ENCODE measurements at places on chromosomes 3 and 15.

GRCh38 chr15:62377736-62378480 is 212.8 kb upstream of the C2CD4B start:
- no peak for DNase-seq

GRCh38 chr3:36635731-36636130 is 128.6 kb downstream of the DCLK3 start:
- no peak for DNase-seq

DNA sequence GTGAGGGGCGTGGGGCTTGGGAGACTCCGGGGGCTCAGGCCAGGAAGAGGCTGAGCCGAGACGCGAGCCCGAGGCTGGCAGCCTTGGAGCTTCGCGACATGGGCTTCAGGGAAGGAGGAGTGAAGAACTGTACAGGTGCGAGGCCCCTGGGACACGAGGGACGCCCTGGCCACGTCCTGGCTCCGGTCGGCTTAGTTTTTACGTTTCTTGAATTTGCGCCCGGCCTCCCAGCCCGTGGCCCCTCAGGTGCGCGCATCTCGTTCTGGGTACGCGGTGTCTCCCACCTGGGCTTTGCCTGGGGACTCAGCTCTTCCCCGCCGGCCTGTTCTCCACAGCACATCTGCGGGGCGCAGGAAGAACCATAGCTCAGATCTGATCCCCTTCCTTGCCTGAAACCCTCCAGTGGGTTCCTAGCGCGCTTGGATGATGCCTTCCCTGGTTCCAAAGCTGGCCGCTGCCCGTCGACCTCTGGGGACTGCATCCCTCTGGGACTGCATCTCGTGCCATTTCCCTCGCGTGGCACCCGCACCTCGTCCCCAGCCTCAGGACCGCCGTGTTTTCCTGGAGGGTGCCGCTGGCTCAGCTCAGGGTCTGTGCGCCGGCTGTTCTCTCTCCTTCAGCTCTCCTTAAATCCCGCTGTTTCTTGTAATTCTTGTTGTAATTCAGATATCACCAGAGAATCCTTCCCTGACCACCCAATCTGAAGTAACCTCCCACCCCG is 614 bp downstream of the CHCHD6 start:
- no peak for DNase-seq

GRCh38 chr3:130733236-130733875 is 13.3 kb downstream of the PIK3R4 start:
- no peak for DNase-seq

GRCh38 chr3:50299929-50300680 is 900 bp upstream of the HYAL3 start:
- DNase-seq: no peak

- no peak for DNase-seq
Measured at GRCh38 chr3:107133891-107134290, 243.3 kb upstream of the CCDC54 start.

GRCh38 chr3:95235916-95236315 is 1173.1 kb downstream of the NSUN3 start:
- DNase-seq: no peak

GRCh38 chr3:127731546-127732289 is 59.0 kb downstream of the ABTB1 start:
- no peak for DNase-seq

DNA sequence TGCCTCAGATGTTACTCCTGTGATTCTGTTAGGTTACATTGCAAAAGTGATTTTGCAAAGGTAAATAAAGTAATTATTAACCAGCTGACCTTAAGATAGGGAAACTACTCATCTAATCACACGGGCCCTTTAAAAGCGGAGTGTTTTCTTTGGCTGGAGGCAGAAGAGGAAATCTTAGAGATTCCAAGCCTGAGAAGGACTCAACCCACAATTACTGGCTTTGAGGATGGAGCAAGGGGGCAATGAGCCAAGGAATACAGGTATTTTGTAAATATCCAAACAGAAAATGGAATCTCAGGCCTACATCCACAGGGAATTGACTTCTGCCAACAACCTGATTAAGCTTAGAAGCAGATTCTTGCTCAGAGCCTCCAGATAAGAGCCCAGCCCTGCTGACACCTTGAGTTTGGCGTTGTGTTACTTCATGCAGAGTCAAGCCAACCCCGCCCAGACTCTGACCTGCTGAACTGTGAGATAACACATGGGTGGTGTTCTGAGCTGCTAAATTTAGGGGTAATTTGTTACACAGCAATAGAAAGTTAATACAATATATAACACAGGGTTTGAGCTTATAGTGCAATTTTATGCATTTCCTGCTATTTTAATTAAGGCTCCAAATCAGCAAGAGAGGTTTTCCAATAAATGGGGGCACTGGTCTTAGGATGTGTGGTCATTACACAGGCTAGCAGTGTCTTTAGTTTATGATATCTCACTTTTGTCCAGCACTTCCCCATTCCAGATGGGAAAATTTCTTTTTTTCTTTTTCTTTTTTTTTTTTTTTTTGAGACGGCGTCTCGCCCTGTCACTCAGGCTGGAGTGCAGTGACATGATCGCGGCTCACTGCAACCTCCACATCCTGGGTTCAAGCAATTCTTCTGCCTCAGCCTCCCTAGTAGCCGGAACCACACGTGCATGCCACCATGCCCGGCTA is 19.5 kb downstream of the NFKBIZ start:
- peak; percentile 59 for DNase-seq

DNA sequence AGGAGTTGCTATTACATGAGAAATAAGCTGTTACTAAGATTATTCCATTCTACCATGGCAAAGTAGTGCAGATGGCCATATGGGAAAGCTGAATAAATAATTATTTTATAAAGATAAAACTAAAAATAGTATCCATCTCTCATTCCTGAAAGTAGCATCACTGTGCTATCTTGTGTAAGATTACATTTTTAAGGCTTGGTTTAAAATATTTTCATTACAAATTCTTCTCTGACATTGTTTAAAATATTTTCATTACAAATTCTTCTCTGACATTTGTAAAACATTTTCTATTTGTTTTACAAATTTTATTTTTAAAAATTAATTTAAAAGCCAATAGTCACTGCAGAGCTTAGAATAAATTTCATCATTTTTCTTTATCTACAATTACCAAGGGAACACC is 665.5 kb upstream of the NAALADL2 start:
- DNase-seq: no peak

- DNase-seq: no peak
Measured at GRCh38 chr15:60118146-60118545, 114.0 kb downstream of the FOXB1 start.

DNA sequence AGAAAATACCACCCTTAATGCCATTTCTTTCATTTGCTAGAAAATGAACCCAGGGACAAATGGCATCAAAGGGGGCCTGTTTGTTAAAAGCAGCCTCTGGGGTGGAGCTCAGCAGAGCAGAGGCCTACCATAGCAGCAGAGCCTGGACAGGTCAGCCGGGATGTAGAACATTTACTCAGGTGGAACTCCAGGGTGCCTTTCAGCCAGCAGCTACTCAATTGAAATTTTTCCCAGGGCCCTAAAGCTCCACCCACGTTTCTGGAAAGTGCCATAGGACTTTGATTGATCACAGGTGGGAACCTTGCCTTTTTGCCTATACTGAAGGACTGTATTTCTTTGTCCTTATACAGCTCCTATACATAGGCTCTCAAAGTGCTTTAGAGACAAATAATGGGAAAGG is 74.5 kb upstream of the C15orf61 start:
- no peak for DNase-seq

- DNase-seq: no peak
Measured at GRCh38 chr3:38561746-38562466, 65.8 kb downstream of the EXOG start.

- no peak for DNase-seq
Measured at GRCh38 chr3:5630406-5630805, 442.9 kb downstream of the EDEM1 start.

DNA sequence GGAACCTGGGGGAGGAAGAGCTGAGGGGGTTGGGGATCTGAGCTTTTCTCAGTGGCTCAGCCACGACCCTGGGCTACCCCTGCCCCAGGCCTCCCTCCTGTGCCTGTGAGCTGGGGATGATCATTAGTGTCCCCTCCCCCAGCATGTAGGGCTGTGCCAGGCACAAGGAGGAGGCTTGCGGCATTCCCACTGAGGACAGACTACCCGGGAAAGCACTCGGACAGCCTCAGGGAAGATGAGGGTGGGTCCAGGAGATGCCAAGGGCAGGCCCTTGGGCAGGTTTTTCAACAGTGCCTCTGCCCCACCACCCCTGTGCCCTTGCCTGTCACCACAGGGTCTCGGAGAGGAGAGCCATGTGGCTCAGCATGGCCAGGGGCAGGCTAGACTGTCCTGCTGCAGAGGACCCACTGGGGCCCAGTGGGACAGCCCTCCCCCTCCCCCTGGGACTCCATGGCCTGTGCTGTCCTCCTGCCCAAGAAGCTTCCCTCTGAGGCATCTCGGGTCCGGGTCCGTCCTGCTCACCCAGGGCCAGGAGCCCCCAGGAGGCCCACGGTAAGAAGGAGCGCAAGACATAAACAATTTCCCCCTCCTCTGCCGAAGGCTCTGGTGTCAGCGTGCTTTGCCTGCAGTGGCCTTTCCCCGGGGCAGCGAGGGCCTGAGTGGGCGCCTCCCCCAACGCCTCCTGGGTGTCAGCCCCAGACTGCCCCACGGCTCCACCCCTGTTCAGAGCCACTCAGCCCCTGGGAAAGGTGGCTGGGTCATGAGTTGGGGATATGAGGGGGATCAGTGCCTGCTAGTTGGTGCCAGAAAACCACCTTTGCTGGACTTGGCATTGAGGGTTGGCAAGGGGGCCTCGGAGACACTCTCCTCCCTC is 192.5 kb downstream of the GOLGA6L6 start:
- DNase-seq: no peak

GRCh38 chr15:69305204-69305931 is 6.7 kb downstream of the PAQR5 start:
- peak; percentile 36 for DNase-seq

DNA sequence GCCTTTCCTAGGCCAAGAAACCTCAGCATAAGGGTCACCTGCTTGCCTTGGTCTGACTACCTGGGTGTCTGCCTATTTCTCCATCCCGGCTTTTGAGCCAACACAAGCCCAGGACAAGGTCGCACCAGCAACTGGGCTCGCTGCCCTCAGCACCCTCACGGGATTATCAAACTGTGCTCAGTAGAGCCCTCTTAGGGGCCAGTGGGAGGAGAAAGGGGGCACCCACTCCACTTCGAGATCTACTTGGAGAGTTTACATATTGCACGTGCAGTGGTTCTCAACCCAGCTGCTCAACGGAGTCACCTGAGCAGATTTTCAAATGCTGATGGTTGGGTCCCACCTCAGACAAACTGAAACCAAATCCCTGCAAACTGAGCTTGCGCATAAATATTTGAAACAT is 31.1 kb downstream of the TSPAN3 start:
- no peak for DNase-seq

DNA sequence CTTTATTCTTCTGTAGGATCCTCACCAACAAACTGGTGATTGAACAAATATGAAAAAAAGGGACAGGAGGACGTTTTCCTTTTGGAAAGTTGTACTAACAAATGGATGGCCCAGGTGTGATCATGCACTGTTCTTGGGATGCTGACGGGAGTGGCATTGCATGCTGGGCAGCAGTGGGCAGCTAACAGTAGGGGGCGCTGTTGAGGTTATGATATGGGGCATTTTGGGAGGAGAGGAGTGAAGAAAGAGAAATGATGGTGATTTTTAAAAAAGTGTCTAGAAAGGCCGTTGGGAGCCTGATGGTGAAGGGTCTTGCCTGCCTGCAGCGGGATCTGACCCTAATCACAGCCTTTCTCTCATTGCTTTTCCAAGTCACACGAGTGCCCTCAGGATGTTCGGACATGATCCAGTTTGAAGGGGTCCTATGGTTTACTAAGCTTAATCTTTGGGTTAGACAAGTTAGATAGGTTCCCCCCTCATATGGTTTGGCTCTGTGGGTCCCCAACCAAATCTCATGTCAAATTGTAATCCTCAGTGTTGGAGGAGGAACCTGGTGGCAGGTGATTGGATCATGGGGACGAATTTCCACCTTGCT is 46.2 kb upstream of the PRTG start:
- DNase-seq: no peak

- no peak for DNase-seq
Measured at GRCh38 chr15:65115086-65115485, at the start of gene UBAP1L. Gene UBAP1L (minus strand): TSS chr15:65115200. CDS start chr15:65106215, 8,985 bp downstream.

DNA sequence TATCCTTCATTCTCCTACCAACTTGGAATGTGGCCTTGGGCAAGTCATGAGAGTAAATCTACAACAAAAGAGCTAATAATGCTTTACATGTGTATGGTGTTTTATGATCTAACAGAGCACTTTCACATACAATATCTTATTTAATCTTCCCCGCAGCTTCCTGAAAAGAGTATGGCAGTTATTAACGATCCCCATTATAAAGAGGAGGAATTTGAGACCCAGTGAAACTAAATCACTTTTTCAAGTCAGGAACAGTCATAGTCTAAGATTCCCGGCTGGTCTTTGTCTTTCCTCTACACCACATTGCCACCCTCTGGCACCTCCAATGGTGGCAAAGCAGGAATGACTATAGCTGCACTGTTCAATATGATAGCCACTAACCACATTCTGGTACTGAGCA is 69.7 kb upstream of the CMSS1 start:
- no peak for DNase-seq

DNA sequence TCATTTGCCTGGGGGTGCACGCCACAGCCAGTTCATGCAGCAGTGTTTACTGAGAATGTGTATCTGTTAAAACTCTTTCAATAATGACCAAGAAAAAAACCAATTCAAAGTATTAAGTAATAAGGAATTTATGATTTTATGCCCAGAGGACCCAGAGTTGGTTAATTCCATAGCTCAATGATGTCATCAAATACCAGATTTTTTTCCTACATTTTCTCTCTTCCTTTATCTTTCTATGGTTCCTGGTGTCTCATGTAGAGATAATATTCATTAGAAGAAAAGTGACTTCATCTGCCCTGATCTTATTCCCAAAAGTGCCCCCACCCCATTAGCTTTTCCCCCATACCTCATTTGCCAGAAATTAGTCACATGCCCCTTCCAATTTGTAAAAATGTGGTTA is 44.6 kb upstream of the LMCD1 start:
- no peak for DNase-seq

GRCh38 chr3:29335438-29335837 is 54.6 kb downstream of the RBMS3 start:
- peak; percentile 49 for DNase-seq

- DNase-seq: no peak
Measured at GRCh38 chr3:45937206-45938042, 5.8 kb upstream of the CXCR6 start.

- DNase-seq: no peak
Measured at GRCh38 chr15:48102167-48102566, 18.6 kb upstream of the SLC24A5 start.

DNA sequence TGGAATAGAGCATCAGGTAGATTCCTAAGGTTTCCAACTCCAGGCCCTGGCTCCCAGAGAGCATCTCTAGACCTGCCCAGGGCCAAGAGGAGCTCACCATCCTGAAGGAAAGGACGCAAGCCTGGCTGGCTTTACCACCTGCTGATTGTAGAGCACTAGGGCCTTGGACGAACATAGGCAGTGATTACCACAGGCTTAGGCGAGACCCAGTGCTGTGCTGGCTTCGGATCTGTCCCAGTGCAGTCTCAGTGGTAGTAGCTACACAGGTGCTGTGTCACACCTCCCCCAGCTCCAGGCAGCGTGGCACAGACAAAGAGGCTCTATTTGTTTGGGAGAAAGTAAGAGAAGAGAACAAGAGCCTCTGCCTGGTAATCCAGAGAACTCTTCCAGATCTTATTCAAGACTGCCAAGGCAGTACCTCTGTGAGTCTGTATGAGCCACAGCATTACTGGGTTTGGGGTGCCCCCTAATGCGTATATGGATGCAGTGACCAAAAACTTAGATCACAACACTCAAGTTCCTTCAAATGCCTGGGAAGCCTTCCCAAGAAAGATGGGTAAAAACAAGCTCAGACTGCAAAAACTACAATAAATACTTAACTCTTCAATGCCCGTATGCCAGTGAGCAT is 25.4 kb downstream of the ISG20 start:
- no peak for DNase-seq
